Regular cardiac myocyte (primary cell): ENCODE measurements at places on chromosomes 4 and X. TPM values are rescaled to one million over a fixed set of nuclear protein-coding genes. Genes with fewer than 3 reads are reported as not detected.

The SLIT2 gene
- 18.6 and 24.2 TPM in 2 replicates for total RNA-seq

The RXFP1 gene
- total RNA-seq, result 1.3 and 18.6 TPM in 2 replicates

The SLC34A2 gene
- under 0.01 and 0.28 TPM in 2 replicates for total RNA-seq

The CCNA2 gene
- total RNA-seq, result 9.6 and 97.6 TPM in 2 replicates

The OPHN1 gene
- 4.4 and 5.9 TPM in 2 replicates for total RNA-seq

The SRPK3 gene
- total RNA-seq, result 0.58 and 0.85 TPM in 2 replicates

The IL13RA2 gene
- 0.38 and 1.1 TPM in 2 replicates for total RNA-seq
